ENCODE measurements at places on chromosomes 5 and 9. TPM values are rescaled to one million over a fixed set of nuclear protein-coding genes. Genes with fewer than 3 reads are reported as not detected.

Gene ERGIC1
- total RNA-seq = 46.9 TPM

Gene ANKRD34B
- total RNA-seq = not detected

Gene CDH6
- not detected for total RNA-seq

Gene SH3GL2
- total RNA-seq = not detected

Gene ARRDC3
- 19.6 TPM for total RNA-seq

Gene MED27
- 31.3 TPM for total RNA-seq

Gene MYMK
- not detected for total RNA-seq

Gene ERMP1
- total RNA-seq = 6.6 TPM

Gene HCN1
- total RNA-seq = not detected

Gene BAAT
- 0.10 TPM for total RNA-seq

Gene GPR107
- 19.4 TPM for total RNA-seq

Gene RPS14
- total RNA-seq = 3,004 TPM

Gene SKP1
- total RNA-seq = 260 TPM

Gene PLCXD3
- total RNA-seq = not detected

Gene KCNV2
- not detected for total RNA-seq

Gene DDX4
- not detected for total RNA-seq

Gene GABRA1
- total RNA-seq = not detected

Gene AP3S1
- 96.8 TPM for total RNA-seq

Gene C9orf152
- total RNA-seq = not detected

Gene PCDHA1
- not detected for total RNA-seq

Gene NR4A3
- 35.7 TPM for total RNA-seq

Gene MZB1
- total RNA-seq = 10.4 TPM

Gene TAS2R1
- total RNA-seq = not detected

Gene FGF10
- total RNA-seq = not detected

Gene PDE6A
- not detected for total RNA-seq

Gene C5orf58
- not detected for total RNA-seq

Gene EFNA5
- total RNA-seq = not detected

Gene ALDH7A1
- total RNA-seq = 15.4 TPM

Gene STPG3
- not detected for total RNA-seq

Gene CRB2
- 0.06 TPM for total RNA-seq

Gene TMEM232
- 1.2 TPM for total RNA-seq

Gene GPR151
- not detected for total RNA-seq

Gene SOHLH1
- total RNA-seq = not detected

Gene PCDHB9
- total RNA-seq = not detected

Gene FRMD3
- total RNA-seq = 0.80 TPM

Gene GNA14
- not detected for total RNA-seq

Gene ANKRD31
- 0.99 TPM for total RNA-seq

All from activated naive CD8-positive, alpha-beta T cell treated with anti-CD3 and anti-CD28 coated beads for 36 hours (primary cell).